ENCODE measurements at places on chromosomes 11 and 22.

- no peak for DNase-seq
Measured at GRCh38 chr22:42684462-42685195, 35.4 kb upstream of the CYB5R3 start.

DNA sequence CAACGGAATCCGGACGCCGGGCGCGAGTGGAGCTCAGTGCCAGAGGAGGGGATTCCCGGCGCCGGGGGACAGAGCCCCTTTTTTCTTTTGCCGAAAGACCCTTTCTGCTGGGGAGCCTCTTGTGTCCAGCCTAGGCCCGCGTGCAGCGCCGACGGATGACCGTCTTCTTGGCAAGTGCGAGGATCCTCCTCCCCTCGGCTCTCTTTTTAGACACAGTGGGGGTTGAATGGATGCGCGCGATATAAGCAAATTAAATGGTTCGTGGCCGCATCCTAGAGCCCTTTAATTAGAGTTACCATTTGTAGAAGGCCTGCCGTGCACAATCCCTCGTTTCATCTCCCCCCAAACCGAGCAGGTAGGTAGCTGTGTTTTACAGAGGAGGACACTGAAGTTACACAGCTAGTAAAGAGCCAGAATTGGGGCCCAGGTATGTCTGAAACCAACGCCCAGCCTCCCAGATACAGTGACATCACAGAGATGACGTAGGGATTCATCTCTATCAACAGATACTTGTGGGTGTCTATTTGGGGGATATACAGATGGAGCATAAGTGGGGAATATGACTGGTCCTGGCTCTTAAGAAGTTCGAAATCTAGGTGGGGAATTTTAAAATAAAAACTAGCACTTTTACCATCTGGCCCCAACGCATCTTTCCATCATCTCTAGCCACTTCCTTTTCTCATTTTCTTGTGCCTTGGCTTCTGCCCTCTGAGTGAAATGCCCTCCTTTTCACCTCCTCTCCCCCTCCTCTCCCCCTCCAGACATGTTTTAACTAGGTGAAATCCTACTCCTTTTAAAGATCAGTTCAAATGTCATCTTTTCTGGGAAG is 875 bp downstream of the TCP11L1 start:
- DNase-seq = peak; percentile 55

DNA sequence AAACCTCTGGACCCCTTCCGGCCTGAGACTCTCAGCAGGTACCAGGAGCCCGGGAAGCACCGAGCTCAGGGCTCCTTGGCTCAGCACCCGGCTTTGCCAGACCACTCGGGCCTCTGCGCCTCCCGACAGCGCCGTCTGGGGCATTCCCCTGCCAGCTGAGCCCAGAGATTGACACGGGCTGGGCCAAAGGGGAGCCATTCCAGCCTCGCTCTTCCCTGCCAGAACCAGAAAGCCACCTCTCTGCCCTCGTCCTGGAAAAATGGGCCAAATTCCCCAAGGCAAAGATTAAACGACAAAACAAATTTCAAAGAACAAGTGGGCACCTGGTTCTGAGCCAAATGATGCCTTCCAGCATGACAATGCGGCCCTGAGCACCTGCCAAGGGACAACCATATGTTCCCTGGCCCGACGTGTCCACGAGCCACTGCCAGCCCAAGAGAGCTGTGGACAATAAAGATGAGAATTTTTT is 59.3 kb downstream of the CELSR1 start:
- no peak for DNase-seq

DNA sequence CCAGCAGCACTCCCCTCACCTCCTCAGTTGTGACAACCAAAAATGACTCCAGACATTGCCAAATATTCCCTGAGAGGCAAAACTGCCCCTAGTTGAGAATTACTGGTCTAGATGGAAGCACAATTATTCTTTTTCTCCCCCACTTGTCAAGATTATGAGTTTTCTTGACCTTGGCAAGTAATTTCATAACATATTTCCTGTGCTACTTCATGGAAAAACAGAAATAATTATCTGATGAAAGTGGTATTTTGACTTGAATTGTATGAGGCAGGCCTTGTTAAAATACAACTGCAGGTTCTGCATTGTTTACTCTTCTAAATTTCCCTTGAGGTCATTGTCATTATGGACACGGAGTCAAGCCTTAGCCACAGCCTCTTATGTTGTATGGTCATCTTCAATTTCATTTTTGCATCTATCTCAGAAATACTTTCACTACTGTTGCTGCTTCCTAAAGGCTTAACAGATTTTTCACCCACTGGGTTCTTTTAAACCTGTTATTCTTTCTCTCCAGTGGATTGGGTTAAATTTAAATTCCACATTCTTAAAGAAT is 32.2 kb upstream of the LDLRAD3 start:
- DNase-seq = no peak

- no peak for DNase-seq
Measured at GRCh38 chr11:1875093-1875850, 16.4 kb downstream of the PRR33 start.

GRCh38 chr11:130088919-130089673 is 19.4 kb downstream of the APLP2 start:
- no peak for DNase-seq

GRCh38 chr11:92276773-92277172 is 52.2 kb downstream of the FAT3 start:
- no peak for DNase-seq

GRCh38 chr22:38262051-38262795 is 10.6 kb downstream of the TMEM184B start:
- peak; percentile 42 for DNase-seq

DNA sequence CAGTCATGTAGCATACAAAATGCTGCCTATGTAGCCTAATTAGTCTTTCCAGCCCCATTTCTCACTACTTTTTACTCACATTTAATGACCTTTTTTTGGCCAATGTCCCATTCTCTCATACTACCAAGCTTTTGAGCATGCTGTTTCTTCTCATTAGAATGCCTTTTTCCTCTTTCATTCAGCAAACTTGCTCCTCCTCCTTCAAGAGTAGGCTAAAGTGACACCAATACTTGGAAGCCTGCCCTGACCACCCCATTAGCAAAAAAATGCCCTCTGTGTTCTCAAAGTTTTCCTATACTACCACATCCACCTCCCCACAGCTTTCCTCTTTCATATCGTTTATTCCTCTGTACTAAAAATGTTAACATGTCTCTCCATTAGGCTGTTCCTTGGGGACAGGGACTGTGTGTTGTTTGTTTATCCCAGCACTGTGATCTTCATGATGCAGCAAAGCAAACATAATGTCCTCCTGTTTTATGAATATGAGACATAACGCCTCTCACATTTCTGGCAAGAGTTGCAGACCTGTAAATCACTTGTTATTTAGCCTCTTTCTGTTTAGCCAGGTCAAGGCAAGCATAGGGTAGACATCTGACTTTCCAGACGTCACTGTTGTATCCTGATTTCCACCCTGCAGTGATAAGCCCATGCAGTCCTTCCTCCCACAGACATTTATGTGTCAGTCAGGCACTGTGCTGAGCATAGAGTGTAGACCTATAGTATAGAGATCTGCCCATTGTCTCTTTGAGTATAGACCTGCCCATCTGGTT is 62.0 kb upstream of the UCP3 start:
- DNase-seq = no peak

GRCh38 chr11:77619576-77620198 is 17.9 kb downstream of the CLNS1A start:
- DNase-seq = peak; percentile 28

- DNase-seq = no peak
Measured at GRCh38 chr22:21590809-21591641, 23.5 kb downstream of the UBE2L3 start.

GRCh38 chr11:60899046-60899936 is 7.1 kb downstream of the PRPF19 start:
- peak; percentile 27 for DNase-seq

GRCh38 chr11:24588081-24588480 is 91.2 kb downstream of the LUZP2 start:
- no peak for DNase-seq

DNA sequence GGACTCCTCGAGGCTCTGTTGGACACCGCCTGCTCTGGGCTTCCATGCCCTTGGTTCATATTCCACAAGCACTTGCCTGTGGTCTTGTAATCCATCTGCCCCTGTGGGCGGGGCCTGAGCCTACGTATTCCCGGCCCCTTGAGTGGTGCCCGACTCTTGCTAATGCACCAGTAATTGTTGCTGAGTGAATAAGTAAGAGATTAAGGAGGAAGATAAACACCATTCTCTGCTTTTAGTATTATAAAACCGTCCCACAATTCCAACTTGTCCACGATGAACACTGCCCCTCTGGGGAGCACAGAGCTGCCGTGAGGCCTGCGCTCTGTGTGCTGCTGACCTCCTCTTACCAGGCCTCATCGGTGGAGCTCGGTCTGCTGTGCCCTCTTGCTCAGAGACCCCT is 50.3 kb downstream of the MICAL2 start:
- no peak for DNase-seq

DNA sequence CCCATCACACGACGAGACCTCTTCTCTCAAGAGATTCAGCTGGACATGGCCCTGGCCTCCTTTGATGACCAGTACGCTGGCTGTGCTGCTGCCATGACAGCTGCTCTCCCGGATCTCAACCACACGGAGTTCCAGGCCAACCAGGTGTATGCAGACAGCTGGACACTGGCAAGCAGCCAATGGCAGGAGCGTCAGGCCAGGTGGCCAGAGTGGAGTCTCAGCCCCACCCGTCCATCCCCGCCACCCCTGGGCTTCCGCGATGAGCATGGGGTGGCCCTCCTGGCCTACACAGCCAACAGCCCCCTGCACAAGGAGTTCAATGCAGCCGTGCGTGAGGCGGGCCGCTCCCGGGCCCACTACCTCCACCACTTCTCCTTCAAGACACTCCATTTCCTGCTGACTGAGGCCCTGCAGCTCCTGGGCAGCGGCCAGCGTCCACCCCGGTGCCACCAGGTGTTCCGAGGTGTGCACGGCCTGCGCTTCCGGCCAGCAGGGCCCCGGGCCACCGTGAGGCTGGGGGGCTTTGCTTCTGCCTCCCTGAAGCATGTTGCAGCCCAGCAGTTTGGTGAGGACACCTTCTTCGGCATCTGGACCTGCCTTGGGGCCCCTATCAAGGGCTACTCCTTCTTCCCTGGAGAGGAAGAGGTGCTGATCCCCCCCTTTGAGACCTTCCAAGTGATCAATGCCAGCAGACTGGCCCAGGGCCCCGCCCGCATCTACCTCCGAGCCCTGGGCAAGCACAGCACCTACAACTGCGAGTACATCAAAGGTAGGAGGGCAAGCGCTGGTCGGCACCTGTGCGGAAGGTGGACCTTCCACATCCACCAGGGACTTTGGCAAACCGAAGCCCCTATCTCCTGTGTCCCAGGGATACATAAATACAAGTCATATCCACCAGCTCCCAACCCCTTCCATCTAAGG is 11.3 kb downstream of the CHRNA10 start:
- DNase-seq = no peak

GRCh38 chr11:106815209-106815608 is 203.1 kb downstream of the GUCY1A2 start:
- no peak for DNase-seq

GRCh38 chr11:66417000-66417399 is 3.8 kb upstream of the NPAS4 start:
- DNase-seq = no peak

DNA sequence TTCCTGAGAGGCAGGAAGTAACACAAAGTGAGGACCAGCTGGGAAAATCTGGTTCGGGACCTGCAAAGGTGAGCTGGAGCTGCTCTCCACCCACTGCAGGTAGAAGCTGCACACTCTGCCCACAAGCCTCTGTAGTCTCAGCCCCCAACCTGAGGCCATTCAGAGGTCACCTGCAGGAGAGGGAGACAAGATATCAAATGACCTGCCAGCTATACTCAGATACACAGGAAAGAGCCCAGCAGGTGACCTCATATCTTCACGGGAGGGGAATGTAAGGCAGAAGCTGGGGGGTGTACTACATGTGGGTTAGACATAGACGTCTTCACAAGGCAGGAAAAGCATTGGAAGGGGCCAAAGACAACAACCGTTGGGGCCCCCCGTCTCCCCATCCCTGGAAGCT is 86.1 kb downstream of the APIP start:
- no peak for DNase-seq

GRCh38 chr22:37674951-37675929 is at the start of gene LGALS1:
LGALS1 (plus strand) TSS chr22:37675636; CDS start chr22:37675703, 67 bp downstream.
- peak; percentile 66 for DNase-seq

- DNase-seq = peak; percentile 42
Measured at GRCh38 chr11:83162377-83162776, 5.4 kb downstream of the PCF11 start.

DNA sequence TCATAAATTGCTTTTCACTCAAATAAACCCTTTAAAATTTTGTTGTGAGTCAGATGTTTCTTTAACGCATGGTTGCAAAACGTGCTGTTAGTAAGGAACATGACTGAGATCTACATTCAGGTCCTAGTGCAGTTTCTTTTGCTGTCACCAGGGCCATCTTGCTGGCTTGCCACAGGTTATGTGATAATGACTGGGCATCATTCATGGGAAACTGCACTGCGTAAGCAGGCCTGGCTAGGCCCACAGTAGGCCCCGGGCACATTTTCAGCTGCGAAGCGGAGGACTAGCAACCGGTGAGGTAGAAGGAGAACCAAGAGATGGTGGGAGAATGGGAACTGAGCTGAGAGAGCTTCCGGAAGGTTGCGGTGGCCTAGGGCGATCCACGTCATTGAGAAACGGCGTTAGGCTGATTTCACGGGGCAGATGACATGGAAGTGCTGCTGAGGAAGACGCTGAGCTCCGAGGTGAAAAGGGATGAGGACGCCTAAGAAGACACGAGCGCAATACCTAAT is 3.2 kb upstream of the KLHDC7B start:
- no peak for DNase-seq

DNA sequence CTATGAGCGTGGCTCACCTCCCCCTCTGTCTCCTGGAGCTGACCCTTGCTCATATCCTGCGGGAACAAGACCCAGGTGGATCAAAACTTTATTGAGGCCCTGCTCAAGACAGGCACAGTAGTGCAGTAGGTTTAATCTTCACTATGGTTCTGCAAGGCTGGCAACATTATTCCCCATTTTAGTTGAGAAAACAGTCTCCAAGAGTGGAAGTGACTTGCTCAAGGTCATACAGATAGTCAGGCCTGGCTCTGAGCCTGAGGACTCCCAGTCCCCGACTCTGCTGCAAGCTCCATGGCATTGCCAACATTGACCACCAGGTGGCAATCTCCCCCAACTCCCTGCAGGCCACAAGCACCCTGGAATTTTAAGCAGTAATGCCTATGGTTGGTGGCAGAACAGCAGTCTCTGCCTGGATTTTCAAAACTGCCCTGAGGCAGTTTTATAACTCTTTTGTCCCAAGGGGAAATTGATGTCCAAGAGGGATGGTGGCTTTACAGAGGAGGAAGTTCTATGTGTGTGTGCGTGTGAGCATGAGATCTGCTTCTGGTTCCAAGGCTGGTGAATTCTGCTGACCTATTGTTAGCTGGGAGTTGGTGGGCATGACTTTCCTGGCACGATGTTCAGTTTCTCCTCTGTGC is 34.1 kb downstream of the NEU3 start:
- DNase-seq = peak; percentile 52

DNA sequence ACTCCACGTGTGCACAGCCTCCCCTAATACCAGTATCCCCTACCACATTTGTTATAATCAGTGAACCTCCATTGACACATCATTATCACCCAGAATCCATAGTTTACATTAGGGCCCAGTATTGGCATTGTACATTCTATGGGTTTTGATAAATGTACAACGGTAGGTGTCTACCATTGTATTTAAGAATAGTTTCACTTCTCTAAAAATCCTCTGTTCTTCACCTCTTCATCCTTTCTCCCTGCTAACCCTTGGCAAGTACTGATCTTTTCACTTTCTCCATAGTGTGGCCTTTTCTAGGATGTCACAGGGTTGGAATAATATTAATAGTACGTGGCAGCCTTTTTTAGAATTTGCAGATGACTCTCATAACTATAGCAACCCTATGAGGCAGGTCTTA is 353.8 kb downstream of the DDX10 start:
- no peak for DNase-seq

- no peak for DNase-seq
Measured at GRCh38 chr11:91922846-91923245, 301.8 kb upstream of the FAT3 start.
